Activated CD8-positive, alpha-beta memory T cell treated with anti-CD3 and anti-CD28 coated beads for 4 hours (primary cell): ENCODE measurements at places on chromosomes 16 and 17.

DNA sequence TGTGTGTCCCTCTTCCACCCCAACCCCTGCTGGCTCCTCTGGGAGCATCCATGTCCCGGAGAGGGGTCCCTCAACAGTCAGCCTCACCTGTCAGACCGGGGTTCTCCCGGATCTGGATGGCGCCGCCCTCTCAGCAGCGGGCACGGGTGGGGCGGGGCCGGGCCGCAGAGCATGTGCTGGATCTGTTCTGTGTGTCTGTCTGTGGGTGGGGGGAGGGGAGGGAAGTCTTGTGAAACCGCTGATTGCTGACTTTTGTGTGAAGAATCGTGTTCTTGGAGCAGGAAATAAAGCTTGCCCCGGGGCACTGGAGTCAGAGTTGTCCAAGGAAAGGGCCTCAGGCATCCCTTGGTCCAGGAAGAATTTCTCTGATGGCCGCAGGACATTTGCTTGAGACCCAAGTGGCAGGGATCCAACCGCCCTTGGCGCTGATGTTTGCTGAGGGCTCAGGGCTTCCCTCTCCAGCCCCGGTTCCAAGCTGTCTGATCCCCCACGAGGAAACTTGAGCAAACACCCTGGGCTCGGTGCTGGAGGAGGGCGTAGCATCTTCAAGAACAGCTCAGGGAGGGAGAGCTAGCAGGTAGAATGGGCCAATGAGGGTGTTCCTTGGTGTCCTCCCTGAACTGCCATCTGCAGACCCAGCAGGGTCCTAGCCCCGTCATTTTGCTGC is 4.5 kb downstream of the NXPH3 start:
- no peak for DNase-seq

GRCh38 chr17:73801455-73802100 is 157.3 kb upstream of the SDK2 start:
- DNase-seq: no peak

DNA sequence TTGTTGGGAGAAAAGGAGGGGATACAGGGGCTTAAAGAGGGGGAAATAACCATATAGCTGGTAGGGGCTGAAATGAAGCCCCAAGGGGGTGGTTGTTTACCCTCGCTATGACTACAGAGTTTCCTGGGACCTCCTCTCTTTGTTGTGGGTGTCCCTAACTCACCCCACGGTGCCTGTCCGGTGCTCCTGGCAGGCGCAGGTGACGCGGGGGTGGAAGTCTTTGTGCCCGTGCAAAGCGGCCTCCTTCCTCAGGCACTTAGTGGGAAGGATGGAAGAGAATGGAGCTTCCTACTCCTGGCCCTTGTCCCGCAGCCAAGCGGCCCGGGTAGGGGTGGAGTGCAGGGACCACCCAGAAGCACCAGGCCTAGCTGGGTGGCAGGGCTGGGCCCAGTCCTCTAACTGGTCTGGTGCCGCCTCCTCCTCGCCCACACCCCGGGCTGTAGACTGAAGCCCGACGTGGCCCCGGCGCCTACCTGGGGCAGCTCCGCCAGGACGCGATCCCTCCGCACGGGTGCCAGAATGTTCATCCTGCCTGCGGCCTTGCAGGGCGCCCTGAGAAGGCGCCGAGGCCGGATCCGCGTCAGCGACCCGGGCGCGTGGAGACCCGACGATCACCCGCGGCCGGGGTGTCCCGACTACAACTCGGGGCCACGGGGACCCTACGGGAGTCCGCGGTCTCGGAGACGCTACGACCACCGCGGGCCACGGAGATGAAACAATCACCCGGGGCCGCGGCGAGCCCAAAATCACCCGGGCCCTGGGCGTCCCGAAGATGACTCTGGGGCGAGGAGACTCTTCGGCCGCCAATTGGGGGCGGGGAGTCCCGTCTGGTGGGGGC is 709 bp downstream of the RAB34 start:
- DNase-seq: no peak

- DNase-seq: no peak
Observed at GRCh38 chr16:61892531-61892930, 143.7 kb downstream of the CDH8 start.

- DNase-seq: no peak
Observed at GRCh38 chr17:8629371-8630226, 926 bp downstream of the MYH10 start.

- DNase-seq: no peak
Observed at GRCh38 chr17:32822996-32823395, 53.9 kb downstream of the MYO1D start.

GRCh38 chr17:72790190-72790589 is 302.3 kb downstream of the SLC39A11 start:
- DNase-seq: no peak

- no peak for DNase-seq
Observed at GRCh38 chr17:50922107-50922506, 56.0 kb upstream of the TOB1 start.

DNA sequence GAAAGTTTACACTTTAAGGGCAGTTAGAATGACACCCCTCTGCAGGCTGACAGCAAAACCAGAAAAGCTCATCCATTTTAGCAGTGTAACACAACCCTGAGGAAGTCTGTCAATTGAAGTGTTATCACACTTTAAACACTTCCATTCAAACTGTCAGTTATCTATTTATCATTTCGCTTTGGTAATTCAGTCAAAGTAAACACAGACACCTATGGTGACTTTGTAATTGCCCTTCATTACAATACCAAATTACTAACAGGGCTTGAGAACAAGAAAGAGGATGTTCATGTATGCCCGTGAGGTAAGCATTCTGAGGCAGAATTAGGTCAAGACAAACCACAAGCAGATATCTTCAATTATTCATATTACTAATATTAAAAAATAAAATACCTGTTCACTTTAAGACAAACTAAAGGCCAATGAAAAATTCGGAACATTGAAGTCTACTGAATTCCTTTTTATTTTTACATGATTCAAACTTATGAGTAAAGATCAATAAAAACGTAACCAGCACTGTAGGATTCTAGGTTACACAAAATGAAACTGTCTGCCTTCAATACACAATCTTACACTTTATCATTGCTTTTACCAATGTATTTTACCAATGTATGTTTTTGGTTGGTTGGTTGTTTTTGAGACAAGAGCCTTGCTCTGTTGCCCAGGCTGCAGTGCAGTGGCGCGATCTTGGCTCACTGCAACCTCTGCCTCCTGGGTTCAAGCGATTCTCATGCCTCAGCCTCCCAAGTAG is 57.1 kb downstream of the BRIP1 start:
- DNase-seq: no peak

- no peak for DNase-seq
Observed at GRCh38 chr16:46706642-46707041, 17.2 kb downstream of the ORC6 start.

- no peak for DNase-seq
Observed at GRCh38 chr16:7209598-7209997, 123.0 kb upstream of the RBFOX1 start.

DNA sequence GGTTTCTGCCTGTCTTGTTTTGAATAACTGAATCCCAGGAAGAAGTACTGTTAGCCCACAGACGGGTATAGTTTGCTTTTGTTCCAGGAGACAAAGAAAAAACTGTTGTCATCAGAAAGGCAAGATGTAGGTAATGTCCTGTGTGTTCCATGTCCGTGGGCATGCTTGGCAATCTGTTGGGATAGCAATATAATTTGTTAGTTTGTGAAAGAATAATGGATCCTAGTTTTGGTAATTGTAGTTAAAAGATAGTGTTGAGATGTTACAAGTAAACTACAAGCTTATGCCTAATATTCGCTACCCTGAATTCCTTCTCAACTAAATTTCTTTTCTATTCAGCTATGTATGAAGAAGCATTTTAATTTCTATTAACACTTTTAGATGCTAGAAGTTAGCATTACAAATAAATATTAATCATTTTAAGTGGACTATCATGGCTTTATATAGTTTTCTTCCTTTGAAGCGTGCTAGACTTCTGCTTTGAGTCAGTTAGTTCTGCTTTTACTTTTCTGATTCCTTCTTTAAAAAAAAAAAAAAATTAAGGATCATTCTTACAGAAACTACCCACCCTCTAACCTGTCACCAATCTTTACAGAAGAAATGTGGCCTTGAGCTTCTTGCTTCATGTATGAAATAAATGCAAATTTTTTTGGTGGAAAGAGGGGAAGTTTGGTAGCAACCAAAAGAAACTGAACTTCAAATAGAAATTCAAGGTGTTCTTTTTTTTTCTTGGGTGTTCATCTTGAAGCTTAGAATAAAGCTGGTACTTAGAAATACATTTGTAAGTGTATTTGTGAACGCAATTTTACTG is 2.4 kb downstream of the EVI2A start:
- DNase-seq: no peak

DNA sequence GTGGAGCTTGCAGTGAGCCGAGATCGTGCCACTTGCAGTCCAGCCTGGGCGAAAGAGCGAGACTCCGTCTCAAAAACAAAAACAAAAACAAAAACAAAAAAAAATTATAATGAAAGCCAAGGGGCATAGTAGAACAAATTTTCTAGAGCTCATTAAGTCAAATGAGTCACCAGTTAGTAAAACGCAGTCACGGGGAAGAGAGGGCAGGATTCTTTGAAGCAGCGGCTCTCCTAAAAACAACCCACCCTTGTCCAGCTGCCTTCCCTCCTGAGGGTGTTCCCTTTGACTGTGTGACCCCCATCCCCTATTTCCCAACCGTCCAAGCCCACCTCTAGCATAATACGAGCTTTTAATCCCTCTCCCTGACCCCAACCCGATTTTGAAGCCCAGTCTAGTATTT is 44.1 kb upstream of the STH start:
- no peak for DNase-seq

DNA sequence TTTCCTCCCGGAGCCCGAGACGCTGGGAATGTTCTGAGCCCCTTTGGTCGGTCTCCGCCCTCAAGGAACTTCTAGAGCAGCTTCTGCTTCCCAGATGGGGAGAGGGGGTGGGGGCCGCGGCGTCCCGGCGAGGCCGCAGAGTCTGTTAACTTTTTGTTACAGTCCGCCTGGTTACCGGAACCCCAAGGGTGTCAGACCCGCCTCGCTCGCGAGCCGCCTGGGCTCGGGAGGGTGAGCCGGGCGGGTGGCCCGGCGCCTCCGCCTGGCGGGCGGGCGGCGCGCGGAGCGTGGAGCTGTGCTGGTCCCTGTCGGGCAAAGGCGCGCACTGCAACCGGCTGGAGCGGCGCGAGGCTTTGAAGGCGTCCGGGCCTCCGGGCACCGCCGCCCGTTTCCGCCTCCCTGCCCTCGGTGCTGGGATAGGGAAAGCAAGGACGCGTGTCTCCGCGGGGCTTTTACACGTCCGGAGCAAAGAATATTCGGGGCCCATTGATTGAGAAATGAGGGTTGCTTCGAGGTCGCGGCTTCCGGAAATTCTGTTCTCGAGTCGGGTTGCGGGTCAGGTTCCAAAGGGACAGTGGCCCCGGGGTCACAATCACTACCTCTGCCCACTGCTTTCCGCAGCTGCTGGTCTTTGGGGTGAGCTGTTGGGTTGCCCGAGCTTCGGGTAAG is 1.7 kb downstream of the HS3ST3B1 start:
- peak; percentile 60 for DNase-seq

DNA sequence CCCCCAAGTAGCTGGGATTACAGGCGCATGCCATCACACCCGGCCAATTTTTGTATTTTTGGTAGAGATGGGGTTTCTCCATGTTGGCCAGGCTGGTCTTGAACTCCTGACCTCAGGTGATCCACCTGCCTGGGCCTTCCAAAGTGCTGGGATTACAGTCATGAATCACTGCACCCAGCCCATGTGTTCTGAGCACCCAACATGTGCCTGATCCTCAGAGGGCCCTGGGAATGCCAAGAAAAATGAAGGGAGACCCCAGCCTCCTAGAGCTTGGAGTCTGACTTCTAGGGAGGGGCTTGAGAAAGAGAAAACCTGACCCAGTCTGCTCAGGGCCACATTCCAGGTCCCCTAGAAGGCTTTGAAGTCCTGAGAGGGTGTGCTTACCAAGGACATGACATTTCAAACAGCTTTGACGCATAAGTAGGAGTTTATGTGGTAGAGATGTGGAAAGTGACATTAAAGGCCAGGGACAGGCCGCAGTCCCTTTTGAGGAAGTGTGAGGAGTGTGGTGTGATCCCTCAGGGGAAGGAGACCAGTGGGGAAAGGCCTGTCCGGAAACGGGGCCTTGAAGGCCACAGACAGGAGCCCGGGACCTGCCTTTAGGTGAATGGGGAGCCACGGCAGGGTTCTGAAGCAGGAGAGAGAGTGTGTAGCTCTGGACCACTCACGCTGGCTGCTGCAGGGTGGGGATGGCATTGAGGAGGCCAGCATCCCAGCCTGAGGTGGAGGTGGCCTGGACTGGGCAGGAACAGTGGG is 1.1 kb upstream of the CCL22 start:
- DNase-seq: no peak

DNA sequence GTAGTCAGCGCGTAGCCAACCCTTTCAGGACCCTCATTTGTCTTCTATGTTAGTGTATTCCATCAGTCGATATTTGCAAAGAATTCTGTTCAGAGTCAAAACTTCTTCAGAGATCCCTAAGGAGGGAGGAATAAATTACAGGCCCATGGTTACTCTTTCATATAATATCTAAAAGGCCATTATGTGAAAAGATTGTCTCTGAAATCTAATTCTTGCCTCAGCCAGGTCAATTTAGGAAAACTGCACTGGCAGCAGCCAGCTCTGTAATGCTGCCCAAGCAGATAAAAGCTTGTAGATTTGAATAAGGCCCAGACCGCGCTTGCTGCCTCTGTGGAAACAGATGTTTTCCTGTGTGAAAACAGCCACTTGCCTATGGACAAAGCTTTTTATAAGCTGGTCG is 379.8 kb downstream of the CNTNAP4 start:
- no peak for DNase-seq

GRCh38 chr17:34246446-34246845 is 8.6 kb upstream of the CCL2 start:
- no peak for DNase-seq

- peak; percentile 65 for DNase-seq
Observed at GRCh38 chr17:81097134-81097942, 62.4 kb downstream of the BAIAP2 start.

- no peak for DNase-seq
Observed at GRCh38 chr17:61200339-61200715, 199.3 kb upstream of the TBX2 start.

- no peak for DNase-seq
Observed at GRCh38 chr16:69553332-69553731, 12.4 kb upstream of the NFAT5 start.

DNA sequence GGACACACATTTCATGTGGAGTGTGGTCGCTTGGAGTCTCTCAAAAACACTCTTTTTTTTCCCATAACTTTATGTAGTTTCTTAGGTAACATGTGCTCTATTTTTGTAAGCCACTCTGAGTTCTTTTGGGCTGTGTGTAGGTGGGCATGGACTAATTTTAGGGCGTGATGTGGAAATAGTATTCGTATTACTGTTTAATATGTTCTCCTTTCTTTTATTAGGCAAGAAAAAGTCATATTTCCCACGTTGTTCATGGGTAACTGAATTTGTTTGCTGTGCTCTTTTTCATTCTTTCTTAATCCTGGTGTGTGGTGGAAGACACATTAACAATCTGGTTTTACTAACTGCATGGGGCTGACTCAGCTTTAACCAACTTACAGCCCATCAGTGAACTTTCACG is 27.4 kb downstream of the NDEL1 start:
- DNase-seq: no peak

GRCh38 chr16:15782573-15783365 is 74.1 kb downstream of the MYH11 start:
- no peak for DNase-seq

- no peak for DNase-seq
Observed at GRCh38 chr16:79154086-79154485, 446.5 kb downstream of the MAF start.
